A549 treated with Mapracorat at 1 μM for 4 hours (cell line): ENCODE measurements at places on chromosomes 7 and 10. TPM values are rescaled to one million over a fixed set of nuclear protein-coding genes. Genes with fewer than 3 reads are reported as not detected.

The EEPD1 gene
- total RNA-seq = 56.9 to 62.1 TPM (median 59.8 TPM) in 5 replicates

The MYL7 gene
- not detected in 5 replicates for total RNA-seq

The SOSTDC1 gene
- not detected in 5 replicates for total RNA-seq

The CPA2 gene
- total RNA-seq = 0.09 TPM in 1 of 5 replicates, not detected in the others

The AMZ1 gene
- total RNA-seq = 0.02 TPM in 1 of 5 replicates, not detected in the others

The ADAM22 gene
- 0.11 to 0.61 TPM (median 0.34 TPM) in 5 replicates for total RNA-seq

The TCAF2 gene
- total RNA-seq = 0.80 to 1.3 TPM (median 1.0 TPM) in 5 replicates

The CLDN3 gene
- 1.7 to 3.9 TPM (median 3.5 TPM) in 5 replicates for total RNA-seq

The C7orf33 gene
- not detected in 5 replicates for total RNA-seq

The MINDY4 gene
- total RNA-seq = 2.5 to 2.8 TPM (median 2.7 TPM) in 5 replicates

The NPSR1 gene
- not detected in 5 replicates for total RNA-seq

The CCDC172 gene
- total RNA-seq = not detected in 5 replicates

The SNX13 gene
- total RNA-seq = 12.4 to 19.4 TPM (median 16.7 TPM) in 5 replicates

The TMEM213 gene
- total RNA-seq = not detected in 5 replicates

The POM121C gene
- total RNA-seq = 30.4 to 43.0 TPM (median 37.6 TPM) in 5 replicates

The ZP3 gene
- 17.8 to 21.0 TPM (median 20.2 TPM) in 5 replicates for total RNA-seq
